ENCODE measurements at places on chromosomes 2 and 18.

- DNase-seq = no peak
These were observed 889 bp downstream of the ZC3H15 start for GRCh38 chr2:186486651-186487647.

GRCh38 chr2:190911813-190912212 is 31.2 kb downstream of the GLS start:
- no peak for DNase-seq

DNA sequence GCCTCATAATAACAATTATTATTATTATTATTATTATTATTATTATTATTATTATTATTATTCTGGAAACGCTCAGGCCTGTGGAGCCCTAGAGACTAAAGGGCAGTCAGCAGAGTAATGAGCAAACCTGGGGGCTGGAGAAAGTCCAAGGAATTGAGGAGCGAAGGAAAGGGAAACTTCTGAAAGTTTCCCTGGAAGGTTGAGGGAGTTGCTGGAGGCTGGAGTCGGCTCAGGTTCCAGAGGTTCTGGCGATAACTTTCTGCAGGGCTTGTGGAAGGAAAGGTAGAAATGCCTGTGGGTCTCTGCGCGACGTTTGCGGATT is 9.2 kb downstream of the POU3F3 start:
- no peak for DNase-seq

- DNase-seq = no peak
These were observed 643.2 kb upstream of the RAB6C start for GRCh38 chr2:129336276-129336675.

DNA sequence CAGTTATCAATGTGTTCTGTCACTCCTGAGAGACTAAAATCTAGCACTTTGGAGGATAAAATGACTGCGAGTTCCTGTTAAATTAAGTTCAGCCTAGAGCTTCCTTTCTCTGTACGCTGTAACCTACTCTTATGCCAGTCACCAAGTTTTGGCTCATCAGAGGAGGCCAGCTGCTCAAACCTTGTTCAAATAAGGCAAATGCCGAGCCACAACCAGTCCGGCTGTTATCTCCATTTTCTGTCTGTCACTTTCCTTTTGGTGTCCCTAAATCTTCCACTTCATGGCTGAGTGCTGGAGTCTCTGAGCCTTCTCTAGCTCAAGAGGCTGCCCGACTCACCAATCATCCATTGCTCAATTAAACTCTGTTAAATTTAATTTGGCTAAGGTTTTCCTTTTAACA is 33.5 kb upstream of the PXDN start:
- no peak for DNase-seq

DNA sequence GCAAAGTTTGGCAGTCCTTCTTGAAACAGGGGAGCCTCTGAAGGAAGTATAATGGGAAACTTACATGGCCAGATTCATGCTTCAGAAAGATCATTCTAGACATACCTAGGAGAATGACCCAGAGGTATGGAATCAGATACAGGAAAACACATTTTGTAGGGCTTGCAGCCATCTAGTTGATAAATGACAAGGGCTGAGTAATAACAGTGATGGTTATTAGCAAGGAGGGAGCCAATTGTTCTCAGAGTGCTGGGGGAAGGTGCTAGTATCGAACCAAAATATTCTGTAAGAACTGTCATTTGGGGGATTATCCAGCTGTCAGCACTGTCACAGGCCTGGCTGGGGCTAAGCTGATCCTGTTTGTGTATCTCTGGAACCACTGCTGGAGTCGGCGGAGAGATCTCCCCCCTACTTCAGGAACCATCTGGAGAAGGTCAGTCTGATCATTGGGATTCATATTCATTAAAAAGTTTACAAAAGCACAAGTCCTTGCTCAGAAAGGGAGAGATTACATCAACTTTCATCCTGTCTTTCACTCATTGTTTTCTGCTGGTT is 113.8 kb upstream of the THSD7B start:
- DNase-seq = no peak

- DNase-seq = no peak
These were observed 235.0 kb downstream of the SUCLG1 start for GRCh38 chr2:84224121-84224520.

GRCh38 chr2:169131587-169132512 is 62.5 kb downstream of the DHRS9 start:
- no peak for DNase-seq

- DNase-seq = no peak
These were observed 20.4 kb downstream of the PKP4 start for GRCh38 chr2:158477202-158477601.
